ENCODE measurements at places on chromosomes 3 and 15.

DNA sequence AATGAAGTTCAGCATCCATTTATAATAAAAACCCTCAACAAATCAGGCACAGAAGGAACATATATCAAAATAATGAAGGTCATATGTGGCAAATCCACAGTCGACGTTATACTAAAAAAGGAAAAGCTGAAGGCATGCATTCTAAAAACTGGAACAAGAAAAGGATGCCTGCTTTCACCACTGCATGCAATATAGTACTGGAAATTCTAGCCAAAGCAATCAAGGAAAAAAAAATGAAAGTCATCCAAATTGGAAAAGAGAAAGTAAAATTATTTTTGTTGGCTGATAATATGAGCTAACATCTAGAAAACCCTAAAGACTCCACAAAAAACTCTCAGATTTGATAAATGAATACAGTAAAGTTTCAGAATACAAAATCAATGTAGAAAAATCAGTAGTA lies 1123.2 kb downstream of the TBL1XR1 start:
- no peak for DNase-seq
- no peaks in the 10 kb centered on the region for H3K36me3 ChIP-seq
- H3K27me3 ChIP-seq: no peaks in the 10 kb centered on the region
- no peaks in the 10 kb centered on the region for H3K4me1 ChIP-seq
- H3K27ac ChIP-seq: no peak overlapping the region

DNA sequence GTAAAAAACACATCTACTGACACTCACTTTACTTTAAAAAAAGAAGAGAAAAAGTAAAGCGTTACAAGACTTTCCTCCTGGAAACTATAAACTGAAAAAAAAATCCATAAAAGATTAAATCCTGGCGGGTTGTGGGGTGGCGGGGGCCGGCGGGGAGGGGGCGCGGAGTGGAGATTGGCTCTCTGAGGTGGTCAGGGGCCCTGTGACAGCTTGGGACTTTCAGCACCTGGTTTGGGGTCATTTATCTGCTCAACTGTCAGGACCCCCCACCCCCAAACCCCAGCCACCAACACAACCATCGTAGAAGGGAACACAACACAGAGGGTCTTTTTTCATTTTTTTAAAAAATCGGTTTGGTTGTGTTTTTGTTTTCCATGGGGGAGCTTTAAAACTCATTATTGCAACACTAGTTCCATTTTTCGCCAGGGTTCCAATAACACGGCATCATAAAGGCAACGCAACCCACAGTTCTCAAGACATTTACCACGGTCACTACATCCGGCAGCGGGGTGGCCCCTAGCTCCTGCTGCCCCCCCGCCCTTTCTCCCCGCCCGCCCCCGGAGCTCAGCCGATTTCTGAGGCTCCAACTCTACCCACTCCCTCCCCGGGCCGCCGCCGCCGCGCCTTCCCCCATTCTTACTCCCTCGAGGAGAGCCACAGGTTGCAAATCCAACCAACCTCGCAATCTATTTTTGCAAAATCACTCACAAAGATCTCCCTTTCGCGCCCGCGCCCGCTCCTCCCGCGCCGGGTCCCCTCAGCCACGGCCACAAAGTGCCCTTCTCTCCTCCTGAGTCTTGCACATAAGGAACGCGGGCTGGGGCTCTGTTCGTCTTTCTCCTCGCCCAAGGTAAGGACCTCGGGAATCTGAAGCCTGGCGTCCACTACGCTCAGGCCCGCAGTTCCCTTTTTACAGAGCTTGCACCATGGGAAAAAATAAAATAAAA lies 1.8 kb downstream of the BCL6 start:
- H3K27ac ChIP-seq: peak overlapping the region; percentile 99
- peak; percentile 28 for DNase-seq
- peak overlapping the region; percentile 97 for H3K4me3 ChIP-seq

DNA sequence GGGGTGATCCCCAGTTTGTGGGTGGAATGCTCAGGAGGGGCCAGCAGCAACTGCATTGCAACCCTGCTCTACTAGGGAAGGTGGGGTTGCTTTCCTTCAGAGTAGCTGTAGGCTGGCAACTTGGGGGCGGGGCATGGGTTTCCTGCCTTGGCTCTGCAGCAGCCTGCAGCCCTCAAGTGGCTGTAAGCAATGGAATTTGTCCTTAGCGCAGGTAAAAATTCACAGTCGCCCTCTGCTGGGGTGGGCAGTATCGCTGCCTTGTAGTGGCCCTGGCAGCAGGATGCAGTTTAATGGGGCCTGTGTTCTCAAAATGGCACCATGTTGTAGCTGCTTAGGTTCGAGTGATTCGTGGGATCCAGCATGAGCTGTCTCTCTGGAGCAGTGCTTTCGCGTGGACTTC lies 29.8 kb downstream of the STT3B start:
- H3K27ac ChIP-seq: no peak overlapping the region
- no peak for DNase-seq
- H3K27me3 ChIP-seq: no peaks in the 10 kb centered on the region
- H3K36me3 ChIP-seq: peaks cover 22% of the 10 kb centered on the region

GRCh38 chr15:71155534-71155933 lies 40.3 kb downstream of the THSD4 start:
- no peak overlapping the region for H3K4me3 ChIP-seq
- H3K27ac ChIP-seq: no peak overlapping the region
- no peak for DNase-seq
- no peaks in the 10 kb centered on the region for H3K4me1 ChIP-seq

All from memory B cell (primary cell).